ENCODE measurements at places on chromosomes 7 and 10.

DNA sequence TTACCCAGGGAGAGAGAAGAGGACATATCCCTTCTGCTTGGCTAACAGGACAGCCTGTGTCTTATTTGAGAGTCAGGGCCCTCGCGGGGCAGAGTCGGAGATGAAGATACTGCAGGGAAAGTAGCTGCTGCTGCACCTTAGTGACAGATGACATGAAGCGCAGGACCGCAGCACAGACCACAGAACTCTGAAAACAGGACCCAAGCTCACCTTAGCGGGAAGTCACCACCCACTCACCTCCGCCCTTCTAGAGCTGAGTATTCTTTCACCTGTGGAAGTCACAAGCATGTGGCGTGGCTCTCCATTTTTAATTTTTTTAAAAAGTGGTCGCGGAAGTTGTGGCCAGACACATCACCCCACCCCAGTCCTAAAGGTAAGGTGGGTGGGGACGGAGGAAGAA is 191.4 kb downstream of the FAM107B start:
- peak; percentile 82 for DNase-seq

- DNase-seq, result no peak
These were observed 39.0 kb downstream of the CRCP start for GRCh38 chr7:66153691-66154090.

DNA sequence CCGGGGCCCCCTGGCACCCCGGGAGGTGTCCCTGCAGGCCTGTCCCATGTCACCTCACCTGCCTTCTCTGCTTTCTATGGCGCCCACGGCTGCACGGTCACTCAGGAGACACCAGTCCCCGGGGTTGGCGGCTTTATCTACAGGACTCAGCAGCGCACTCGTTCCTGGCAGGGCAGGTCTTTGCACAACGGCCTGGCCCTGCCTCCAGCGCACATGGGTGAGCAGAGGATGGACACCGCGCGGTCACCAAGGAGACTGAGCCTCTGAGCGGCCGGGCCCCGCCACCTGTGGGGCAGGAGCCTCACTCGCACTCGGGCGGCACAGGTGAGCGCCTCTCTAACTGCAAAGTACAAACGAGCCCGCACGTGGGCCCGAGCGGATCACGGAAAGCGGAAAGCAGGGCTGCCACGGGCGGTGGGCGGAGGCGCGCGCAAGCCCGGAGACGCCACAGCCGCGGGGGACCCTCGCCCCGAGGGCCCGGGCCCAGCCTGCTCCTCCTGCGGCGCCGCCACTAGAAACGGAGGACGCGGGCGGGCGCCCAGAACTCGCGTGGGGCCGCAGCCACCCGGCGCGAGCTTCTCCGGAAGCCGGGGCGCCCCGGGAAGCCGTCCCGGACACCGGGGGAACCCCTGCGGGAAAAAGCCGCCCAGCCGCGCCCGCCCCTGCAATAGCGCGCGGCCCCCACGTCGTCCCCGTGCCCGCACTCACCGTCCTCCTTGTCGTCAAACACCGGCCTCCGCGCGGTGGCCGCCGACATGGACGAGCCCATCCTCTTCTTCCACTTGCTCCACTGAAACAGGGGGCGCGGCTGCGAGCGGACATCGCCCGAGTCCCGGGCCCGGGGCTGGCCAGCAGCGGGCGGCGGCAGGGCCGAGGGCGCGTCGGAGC is 642 bp downstream of the STK32C start:
- DNase-seq, result peak; percentile 28

DNA sequence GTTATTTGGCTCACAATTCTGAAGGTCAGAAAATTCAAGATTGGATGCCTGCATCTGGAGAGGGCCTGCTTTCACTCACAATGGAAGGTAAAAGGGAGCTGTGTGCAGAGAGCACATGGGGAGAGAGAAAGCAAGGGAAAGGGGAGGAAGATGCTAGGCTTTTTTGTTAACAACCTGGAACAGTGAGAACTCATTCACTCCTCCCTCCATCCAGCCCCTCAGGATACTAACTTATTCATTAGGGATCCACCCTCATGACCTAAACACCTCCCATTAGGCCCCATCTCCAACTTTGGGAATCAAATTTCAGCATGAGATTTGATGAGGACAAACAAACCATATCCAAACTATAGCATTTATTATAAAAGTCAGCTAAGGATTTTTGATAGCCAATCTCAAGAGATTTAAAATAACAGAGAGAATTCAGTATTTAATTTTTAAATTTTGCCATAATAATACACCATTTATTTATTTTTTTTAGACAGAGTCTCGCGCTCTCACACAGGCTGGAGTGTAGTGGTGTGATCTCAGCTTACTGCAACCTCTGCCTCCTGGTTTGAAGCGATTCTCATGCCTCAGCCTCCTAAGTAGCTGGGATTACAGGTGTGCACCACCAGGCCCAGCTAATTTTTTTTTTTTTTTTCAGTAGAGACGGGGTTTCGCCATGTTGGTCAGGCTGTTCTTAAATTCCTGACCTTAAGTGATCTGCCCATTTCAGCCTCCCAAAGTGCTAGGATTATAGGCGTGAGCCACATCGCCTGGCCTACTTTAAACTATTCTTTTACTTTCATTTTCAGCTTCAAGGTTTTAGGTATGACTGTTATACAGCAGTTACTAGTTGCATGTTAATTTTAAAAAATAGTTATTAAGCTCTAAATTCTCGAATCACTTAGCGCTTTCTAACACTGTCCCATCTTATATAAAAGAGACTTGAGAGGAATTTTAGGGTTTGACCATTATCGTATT is 20.3 kb upstream of the ETV1 start:
- no peak for DNase-seq

GRCh38 chr7:13988731-13989125 is 738 bp downstream of the ETV1 start:
- no peak for DNase-seq

DNA sequence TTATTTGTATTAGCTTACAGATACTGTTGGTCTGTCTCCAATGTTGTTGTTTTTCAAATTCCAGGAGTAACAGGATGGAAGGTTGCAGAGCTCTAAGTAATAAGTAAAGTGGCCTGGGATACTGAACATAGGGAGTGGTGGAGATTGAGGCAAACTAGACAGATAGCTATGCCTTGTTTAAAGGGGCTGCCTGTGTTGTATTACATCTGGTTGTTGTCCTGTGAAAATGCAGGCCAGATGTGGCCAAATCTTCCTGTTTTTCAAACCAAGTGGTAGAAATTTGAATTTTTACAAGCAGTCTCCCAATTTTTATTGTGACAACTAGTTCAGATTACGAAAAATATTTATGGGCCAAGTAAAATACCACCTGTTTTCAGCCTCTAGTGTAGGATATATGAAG is 33.5 kb downstream of the BICC1 start:
- DNase-seq, result no peak

DNA sequence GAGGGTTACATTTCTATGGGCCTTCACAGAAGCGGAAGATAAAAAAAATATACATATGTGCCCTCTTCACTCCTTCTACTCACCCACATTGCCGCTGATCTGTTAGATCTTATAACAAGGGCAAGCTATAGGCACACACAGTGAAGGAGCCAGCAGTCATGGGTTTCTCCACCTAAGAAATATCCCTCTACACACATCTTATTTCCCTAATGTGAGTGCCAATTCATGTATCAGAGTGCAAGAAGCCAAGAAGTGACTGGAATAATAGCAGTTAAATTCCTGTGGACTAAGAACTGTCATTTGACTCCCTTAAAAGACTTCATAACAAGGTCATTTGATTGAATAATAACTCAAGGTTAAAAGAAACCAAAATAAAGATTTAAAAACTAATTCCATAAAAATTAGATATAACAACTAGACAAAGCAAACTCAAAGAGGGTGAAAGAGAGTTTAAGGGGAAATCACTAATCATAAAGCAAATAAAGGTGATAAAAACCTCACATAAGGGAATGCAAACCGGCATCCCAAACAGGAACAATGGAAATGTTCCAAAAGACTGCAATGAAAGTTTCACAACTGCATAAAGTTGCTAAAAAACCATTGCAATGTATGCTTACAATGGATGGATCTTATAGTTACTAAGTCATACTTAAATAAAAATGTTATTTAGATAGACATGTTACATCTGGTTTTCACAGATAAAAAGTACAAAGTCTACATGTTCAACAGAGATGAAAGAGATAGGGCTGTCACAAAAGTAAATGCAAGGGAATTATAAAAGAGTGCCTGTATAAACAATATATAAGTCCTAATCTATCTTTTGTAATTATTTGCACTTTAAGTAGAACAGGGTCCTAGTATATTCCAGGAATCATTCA is 42.8 kb downstream of the ARHGAP21 start:
- DNase-seq, result no peak

DNA sequence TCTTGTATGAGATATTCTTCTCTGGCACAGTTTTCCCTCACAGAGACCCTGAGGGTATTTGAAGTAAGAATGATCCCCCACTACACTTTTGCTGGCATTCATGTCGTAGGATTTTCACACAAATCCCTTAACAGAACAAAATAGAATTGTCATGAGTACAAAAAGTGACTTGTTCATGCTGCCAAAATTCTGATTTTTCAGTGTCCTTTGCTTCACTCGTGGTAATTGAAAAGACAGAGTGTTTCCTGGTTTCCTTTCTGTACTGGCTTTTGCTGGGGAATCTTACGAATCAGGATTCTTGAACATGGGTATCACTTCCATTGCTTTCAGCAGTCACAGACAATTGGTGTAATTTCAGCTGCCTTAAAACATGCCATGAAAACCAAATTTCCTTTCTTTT is 756.3 kb downstream of the REEP3 start:
- no peak for DNase-seq

DNA sequence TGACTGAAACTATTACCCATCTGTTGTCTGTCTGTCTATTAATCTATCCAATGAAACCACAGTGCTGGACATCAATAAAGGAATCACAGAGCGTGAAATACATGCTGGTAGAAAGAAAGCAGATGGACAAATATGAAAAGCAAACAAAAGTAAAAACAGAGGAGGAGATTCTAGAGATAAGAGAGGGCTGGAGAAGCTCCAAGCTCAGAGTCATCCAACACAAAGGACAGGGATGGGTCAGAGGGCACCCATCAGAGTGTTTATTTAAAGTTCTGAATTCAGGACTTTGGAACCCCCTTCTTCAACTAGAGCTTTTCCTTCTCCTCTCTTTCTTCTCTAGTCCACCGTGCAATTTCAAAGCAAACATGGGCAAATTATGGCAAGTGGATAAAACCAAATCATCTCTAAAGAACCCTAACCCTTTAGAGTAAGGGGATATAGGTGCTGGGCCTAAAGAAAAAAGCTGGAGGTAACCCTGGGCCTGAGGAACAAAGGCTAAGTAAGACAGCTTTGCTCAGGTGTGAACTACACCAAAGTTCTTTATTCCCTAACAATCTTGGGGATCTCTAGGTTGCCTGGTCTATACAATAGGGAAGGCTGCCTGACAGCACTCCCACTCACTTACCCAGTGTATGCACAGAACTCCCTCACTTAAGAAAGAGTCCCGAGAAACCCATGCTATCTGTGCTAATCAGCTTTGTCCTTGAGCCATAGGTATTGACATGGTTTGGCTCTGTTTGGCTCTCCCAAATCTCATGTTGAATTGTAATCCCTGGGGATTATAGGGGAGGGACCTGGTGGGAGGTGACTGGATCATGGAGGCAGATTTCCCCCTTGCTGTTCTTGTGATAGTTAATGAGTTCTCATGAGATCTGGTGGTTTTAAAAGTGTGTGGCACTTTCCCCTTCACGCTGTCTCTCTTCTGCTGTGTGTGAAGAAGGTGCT is 97.0 kb downstream of the BAMBI start:
- no peak for DNase-seq

DNA sequence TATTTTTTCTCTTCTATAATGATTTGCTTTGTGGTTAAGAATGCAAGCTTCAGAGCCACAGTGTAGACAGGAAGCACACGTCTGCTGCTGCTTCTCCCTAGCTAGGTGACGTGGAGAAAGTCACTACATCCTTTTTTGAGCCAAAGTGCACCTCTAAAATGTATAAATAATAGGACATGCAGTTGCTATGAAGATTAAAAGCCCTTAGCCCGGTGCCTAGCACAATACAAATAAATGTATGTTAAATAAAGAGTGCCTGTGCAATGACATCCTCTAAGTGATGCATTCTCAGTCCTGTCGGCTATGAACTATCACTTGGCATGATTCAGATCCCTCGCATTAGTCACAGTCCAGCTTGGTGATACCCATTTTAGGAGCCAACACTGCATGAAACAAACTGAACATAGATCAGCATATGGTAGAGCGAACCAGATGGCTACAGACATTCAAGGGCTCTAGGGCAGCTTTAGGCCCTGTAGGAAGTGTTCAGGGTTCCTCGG is 4.8 kb upstream of the TRDMT1 start:
- no peak for DNase-seq

- no peak for DNase-seq
These were observed 20.9 kb upstream of the DNAJB12 start for GRCh38 chr10:72375585-72375984.
